ENCODE measurements at places on chromosomes 13 and 19.
A peak's percentile ranks its signal among the peaks of the same experiment; 100 is the strongest.

DNA sequence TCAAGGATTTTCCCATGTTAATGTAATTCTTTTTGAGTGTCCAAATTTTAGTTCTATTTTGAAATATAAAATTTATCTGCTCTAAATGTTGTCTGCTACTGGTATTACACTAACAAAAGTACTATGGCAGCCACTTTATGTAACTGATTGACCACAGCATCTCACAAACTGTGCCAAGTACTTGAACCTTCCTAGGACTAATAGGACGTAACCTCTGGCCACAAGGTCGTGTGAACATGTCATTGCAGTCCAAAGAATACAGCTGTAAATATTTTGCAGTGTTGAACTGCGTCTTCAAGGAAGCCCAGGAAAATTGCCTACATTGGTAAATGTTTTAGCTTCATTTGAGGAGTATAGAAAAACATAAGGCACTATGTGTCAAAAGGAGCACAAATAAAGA, 1.9 kb downstream of the KCTD4 start:
- DNase-seq, result no peak

- DNase-seq, result no peak
These were observed 18.9 kb downstream of the ZNF563 start for GRCh38 chr19:12314553-12314952.

- no peak for DNase-seq
These were observed 5.1 kb downstream of the HNRNPM start for GRCh38 chr19:8449830-8450229.

- no peak for DNase-seq
These were observed 574 bp upstream of the GPX4 start for GRCh38 chr19:1103132-1103707.

GRCh38 chr13:58883405-58883804, 1251.9 kb downstream of the PCDH17 start:
- no peak for DNase-seq

DNA sequence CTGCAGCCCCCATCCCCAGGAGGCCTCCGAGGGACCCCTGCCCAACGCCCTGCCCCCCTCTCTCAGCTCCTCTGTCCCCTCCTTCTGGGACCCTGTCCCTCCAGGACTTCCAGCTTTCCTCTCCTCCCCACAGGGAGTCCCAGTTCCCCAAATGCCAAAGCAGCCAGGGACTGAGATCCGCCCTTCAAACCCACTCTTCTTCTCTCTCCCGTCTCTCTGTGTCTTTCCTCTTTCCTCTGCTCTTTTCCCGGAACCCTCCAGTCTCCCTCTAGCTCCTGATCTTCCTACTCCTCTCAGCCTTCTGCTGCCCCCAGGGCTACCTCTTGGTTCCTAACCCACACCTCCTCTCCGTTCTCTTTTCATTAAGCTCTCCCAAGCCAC, 377 bp downstream of the CA11 start:
- no peak for DNase-seq

DNA sequence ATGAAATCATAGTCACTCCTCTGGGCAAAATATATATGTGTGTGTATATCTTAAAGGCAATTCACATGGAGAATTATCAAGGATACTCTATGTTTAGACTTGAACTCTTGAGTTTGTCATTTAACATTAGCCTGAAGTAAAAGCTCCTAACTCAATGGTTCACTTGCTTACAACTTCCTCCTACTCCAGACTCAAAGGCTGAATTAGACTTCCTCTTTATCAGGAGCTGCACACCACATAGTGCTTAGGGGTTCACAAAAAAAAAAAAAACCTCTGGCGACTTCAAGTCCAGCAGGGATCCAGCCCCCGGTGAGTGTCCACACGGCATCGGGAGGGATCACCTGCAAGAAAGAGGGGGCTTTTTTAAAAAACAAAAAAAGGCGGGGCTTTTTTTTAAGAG, 68.2 kb upstream of the LSM14A start:
- no peak for DNase-seq

DNA sequence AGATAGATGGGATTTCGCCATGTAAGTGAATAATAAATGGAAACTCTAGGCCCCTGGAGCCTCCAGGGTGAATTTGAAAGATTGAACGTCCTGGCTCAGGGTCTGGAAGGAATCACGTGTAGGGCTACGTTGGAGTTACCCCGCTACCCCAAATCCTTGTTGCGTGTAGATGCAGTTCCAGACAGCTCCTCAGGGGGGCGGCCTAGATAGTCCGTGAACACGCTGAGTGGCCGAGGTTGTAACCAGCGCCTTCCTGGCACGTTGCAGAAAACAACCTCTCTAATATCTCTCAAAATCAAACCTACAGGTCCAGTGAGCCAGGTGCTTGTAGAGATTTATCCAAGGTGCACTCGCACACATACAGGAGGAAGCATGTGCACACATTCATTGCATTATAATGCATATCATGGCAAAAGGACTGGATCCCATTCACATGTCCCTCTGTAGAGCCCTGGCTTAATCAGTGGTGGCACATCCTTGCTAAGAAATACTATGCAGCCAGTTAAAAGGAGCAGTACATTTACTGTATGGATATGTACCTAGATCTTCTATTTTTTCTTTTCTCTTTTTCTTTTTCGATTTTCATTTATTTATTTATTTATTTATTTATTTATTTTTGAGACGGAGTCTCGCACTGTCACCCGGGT, 2.5 kb upstream of the KEAP1 start:
- peak; percentile 49 for DNase-seq

DNA sequence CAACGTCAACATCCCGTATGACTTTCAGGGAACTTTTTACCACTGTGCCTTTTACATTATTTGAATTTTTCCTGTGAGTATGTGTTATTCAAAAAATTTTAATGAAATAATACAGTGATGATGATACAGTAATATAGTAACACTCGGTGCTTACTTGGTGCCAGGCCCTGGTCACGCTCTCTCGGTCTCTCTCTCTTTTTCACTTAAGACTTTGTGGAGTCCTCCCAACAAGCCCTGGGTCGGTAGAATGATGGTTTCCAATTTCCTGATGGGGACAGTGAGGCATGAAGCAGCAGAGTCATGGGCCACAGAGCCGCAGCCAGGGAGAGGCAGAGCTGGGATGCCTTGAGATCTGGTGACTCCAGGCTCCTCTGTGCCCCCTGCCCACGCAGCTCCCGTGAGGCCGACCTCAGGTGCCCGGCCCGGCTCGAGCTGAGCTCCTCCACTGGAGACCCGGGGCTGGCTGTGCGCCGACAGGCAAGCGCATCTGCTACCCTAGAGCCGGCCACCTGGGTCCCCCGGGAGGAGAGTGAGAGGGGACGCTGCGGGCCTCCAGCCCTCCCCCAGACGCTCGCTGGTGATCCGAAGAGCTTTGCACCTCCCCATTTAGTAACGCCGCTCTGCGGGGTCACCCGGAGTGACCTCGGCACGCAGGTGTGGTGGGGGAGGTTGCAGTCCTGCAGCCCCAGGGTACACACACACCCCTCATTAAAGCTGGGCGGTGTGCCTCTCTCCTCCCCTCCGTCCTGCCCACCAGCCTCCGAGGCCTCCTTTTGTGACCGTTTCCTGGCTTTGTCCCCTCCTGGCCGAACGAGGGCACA, 4.4 kb upstream of the SBK3 start:
- DNase-seq, result peak; percentile 40

DNA sequence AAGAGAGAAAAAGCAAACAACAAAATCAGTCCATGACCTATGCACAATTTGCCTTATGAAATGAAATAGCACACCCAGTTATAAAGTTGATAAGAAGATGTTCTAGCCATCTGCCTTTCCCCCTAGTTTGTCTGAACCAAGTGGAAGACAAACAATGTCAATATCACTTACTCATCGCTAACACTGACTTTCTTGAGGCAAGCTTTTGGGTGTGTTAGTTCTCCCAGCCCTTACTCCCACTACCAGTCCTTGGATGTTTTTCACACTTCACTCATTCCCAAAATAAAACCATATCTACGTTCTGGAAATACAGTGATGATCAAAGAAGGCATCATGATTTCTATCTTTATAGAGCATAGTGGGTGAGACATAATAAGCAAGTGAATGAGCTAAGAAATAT, 393.8 kb downstream of the PCDH20 start:
- DNase-seq, result no peak

GRCh38 chr13:49241296-49241695, 6.4 kb upstream of the CDADC1 start:
- no peak for DNase-seq

- DNase-seq, result no peak
These were observed 16.8 kb downstream of the RB1 start for GRCh38 chr13:48320399-48320790.

DNA sequence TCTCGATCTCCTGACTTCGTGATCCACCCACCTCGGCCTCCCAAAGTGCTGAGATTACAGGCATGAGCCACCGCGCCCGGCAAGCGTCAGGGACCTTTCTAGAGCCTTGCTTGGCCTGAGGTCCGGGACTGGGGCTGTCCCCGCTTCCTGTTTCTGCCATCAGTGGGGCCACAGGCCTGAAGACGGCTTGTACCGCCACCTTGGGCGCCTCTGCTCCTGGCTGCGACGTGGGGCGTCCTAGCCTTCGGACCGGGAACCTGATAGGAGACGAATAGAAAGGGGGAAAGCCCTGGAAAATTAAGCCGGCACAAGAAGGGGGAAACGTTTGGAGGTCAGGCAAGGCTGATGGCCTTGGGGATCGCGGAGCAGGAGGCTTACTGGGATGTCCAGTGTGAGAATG, 35.1 kb downstream of the RNF6 start:
- no peak for DNase-seq

GRCh38 chr19:18319591-18320135, 3.2 kb downstream of the LSM4 start:
- DNase-seq, result no peak

- no peak for DNase-seq
These were observed 6.1 kb downstream of the SLC35E1 start for GRCh38 chr19:16566161-16566560.

- DNase-seq, result no peak
These were observed 27.3 kb downstream of the TM9SF2 start for GRCh38 chr13:99528547-99528946.

DNA sequence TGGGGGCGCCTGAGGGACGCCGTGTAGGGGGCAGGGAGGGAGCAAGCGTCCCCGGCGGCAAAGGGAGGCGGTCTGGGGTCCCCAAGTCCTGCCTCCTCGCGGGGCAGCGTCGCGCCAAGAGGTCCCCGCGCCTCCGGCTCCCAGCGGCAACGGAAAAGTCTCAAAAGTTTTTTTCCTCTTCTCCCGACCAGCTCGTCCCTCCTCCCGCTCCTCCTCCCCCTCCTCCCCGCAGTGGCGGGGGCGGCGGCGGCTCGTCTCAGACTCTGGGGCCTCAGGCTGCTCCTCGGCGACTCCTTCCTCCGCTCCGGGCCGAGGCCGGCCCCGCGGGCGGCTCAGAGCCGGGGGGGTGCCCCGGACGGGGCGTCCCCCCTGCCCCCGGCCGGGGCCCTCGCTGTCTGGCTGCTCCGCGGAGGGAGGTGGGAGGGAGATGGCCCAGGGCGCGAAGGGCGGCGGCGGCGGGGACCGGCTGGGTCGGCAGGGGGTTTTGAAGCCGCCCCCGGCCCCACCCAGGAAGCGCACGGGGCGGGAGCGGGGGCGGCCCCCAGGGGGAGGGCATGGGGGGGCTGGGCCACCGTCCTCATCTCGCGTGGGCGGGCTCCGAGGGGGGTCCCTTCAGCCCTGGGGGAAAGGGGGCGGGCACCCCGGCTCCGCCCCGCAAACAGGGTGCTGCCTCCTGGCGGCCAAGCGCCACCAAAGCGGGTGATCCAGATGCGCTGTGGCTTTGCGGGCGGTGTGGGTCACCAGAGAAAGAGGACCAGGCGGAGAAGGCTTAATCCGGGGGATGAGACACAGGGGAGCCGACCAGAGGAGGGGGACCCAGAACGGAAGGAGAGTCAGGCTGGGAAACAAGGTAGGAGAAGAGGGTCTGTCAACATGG, at the start of gene TGFB1:
Gene TGFB1 (minus strand): TSS at position 457 of the 877 bp plus-strand sequence. CDS start 878 bp downstream, outside the sequence.
- DNase-seq, result peak; percentile 65

- DNase-seq, result no peak
These were observed 1929.9 kb downstream of the PCDH9 start for GRCh38 chr13:65300220-65300619.

DNA sequence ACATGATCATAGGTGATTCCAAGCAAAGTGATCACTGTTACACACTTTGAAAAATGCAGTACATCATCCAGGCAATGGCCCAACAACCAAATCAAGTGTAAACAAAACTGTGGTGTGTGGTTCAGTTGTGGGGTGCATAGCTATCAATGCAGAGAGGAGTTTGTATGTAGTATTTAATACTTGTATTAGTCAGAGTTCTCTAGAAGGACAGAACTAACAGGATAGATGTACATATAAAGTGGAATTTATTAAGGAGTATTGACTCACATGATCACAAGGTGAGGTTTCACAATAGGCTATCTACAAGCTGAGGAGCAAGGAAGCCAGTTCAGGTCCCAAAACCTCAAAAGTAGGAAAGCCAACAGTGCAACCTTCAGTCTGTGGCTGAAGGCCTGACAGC, 249.3 kb upstream of the HTR2A start:
- DNase-seq, result no peak

DNA sequence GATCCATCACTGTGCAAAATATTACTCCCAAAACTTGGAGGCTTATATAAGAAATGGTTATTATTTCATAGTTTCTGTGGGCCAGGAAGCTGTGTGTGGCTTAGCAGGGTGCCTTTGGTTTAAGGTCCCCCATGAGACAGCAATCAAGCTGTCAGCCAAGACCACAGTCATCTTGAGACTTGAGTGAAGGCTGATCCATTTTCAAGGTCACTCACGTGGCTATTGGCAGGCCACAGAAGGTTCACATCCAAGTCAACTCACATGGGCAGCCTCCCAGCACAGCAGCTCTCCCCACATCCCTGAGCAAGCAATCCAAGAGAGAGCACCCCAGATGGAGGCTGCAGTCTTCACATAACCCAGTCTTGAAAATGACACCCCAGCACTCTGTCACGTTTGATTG, 537.4 kb downstream of the MYO16 start:
- DNase-seq, result no peak

GRCh38 chr19:47469363-47469700, 2.4 kb downstream of the SLC8A2 start:
- no peak for DNase-seq

- DNase-seq, result no peak
These were observed 2.4 kb downstream of the CTXN1 start for GRCh38 chr19:7923295-7924191.

DNA sequence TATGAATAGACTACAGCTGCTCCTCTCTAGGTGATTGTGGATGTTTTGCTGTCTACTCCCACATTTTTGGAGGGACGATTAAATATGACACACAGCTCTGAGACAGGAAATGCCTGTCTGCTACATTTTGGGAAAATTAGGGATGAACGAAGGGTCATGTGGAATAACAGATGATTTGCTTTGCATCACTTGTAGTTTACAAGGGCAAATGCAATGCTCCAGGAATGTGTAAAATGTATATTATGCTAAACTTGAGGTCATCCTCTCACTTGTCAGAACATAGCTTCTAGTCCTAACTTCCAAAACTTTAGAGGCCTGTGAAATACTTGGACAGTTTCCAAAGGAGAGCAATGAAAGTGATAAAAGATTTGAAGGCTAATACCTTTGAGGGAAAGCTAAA, 284.2 kb upstream of the DACH1 start:
- no peak for DNase-seq

- DNase-seq, result no peak
These were observed 44.2 kb downstream of the PCDH8 start for GRCh38 chr13:52804202-52804641.

GRCh38 chr13:45103449-45103848, 16.9 kb upstream of the GTF2F2 start:
- DNase-seq, result no peak
